ENCODE measurements at places on chromosomes 1 and 21.

DNA sequence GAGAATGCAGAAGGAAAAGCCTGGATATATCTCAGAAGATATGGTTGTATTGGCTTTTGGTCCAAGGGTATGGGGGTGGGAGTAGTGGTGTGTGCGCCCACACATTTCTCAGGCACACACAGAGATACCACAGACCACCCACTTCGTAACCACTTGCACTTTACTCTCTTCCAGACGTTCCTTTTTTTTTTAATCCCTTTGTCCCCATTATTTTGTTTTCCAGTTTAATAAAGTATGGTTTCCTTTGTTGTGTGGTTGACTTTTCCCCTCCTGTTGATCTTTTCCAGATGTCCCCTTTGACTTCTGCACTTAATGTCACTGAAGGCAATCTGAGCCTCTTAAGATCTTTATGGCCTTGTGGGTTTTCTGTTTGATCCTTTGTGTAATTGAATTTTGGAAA is 10.5 kb upstream of the TARS2 start:
- peaks cover 10% of the 10 kb centered on the region for H3K4me1 ChIP-seq
- no peaks in the 10 kb centered on the region for H3K27me3 ChIP-seq
- no peak for DNase-seq
- peaks cover 14% of the 10 kb centered on the region for H3K36me3 ChIP-seq

- peaks cover 15% of the 10 kb centered on the region for H3K4me1 ChIP-seq
- H3K27ac ChIP-seq: no peak overlapping the region
- peak; percentile 44 for DNase-seq
- no peak overlapping the region for H3K4me3 ChIP-seq
- H3K27me3 ChIP-seq: no peaks in the 10 kb centered on the region
- H3K36me3 ChIP-seq: no peaks in the 10 kb centered on the region
These were observed 122.8 kb upstream of the IVNS1ABP start for GRCh38 chr1:185439727-185440415.

- H3K27me3 ChIP-seq: no peaks in the 10 kb centered on the region
- H3K27ac ChIP-seq: no peak overlapping the region
- DNase-seq: no peak
- H3K4me1 ChIP-seq: no peaks in the 10 kb centered on the region
These were observed 314.3 kb downstream of the CHRM3 start for GRCh38 chr1:239700667-239701066.

GRCh38 chr1:168835176-168835575 is 106.2 kb upstream of the DPT start:
- DNase-seq: no peak
- H3K27ac ChIP-seq: no peak overlapping the region
- H3K4me3 ChIP-seq: no peak overlapping the region

- DNase-seq: no peak
- no peak overlapping the region for H3K4me3 ChIP-seq
- peaks cover 45% of the 10 kb centered on the region for H3K4me1 ChIP-seq
- no peaks in the 10 kb centered on the region for H3K27me3 ChIP-seq
- peaks cover 10% of the 10 kb centered on the region for H3K36me3 ChIP-seq
- no peak overlapping the region for H3K27ac ChIP-seq
These were observed 5.7 kb downstream of the ACAP3 start for GRCh38 chr1:1302006-1302430.

Measured in stomach (tissue), 19 donors.